ENCODE measurements at places on chromosomes 4 and X. TPM values are rescaled to one million over a fixed set of nuclear protein-coding genes. Genes with fewer than 3 reads are reported as not detected.

Gene PRRG1
- total RNA-seq, result not detected

Gene CPE
- 0.10 TPM for total RNA-seq

Gene UBE2A
- 40.2 TPM for total RNA-seq

Gene MTMR8
- total RNA-seq, result 4.7 TPM

Gene PHOX2B
- total RNA-seq, result 0.10 TPM

Gene MAGEA9B
- total RNA-seq, result not detected

Gene CT45A1
- total RNA-seq, result not detected

Gene MAGEB10
- not detected for total RNA-seq

All from mononuclear cell (primary cell).